ENCODE measurements at places on chromosomes 13 and 19. TPM values are rescaled to one million over a fixed set of nuclear protein-coding genes. Genes with fewer than 3 reads are reported as not detected.

DNA sequence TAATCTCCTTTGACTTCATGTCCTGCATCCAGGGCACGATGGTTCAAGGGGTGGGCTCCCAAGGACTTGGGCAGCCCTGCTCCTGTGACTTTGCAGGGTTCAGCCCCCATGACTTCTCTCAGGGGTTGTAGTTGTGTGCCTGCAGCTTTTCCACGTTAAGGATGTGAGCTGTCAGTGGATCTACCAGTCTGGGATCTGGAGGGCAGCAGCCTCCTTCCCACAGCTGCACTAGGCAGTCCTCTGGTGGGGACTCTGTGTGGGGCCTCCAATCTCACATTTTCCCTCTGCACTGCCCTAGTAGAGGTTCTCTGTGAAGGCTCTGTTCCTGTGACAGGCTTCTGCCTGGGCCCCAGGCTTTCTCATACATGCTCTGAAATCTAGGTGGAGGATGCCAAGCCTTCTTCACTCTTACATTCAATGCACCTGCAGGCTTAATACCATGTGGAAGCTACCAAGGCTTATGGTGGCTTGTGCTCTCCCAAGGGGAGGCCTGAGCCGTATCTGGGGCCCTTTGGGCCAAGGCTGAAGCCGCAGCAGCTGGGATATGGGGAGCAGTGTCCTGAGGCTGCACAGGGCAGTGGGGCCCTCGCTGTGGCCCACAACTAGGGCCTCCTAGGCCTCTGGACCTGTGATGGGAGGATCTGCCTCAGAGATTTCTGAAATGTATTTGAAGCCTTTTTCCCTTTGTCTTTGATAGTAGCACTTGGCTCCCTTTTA is 39.3 kb upstream of the ERICH6B start:
- no peak for DNase-seq

OSCAR gene
- polyA plus RNA-seq: 0.31 TPM

TJP3 gene
- 73.4 TPM for polyA plus RNA-seq

DNA sequence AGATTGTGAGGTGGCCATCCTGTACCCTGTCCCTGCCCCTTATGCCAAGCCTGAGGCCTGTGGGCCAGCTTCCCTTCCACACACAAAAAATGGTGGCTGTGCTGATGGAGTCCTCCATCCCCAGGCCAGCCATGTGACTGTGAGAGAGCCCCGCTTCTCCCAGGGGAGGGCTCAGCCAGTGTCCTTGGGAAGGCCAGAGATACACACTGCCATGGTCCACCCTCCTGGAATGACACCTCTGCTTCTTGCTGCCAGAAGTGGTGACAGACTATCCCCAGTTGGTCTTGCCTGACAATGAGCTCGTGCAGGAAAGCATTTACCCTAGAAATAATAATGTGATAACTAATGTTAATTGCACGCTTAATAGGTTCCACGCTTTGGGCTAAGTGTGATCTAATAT is 38.0 kb downstream of the FAM124A start:
- DNase-seq: no peak

SCN1B gene
- 0.96 TPM for polyA plus RNA-seq
